Fibroblast of upper back skin (primary cell): ENCODE measurements at places on chromosomes 4 and X.

- DNase-seq, result peak; percentile 68
Observed at GRCh38 chrX:115330498-115331168, 41.1 kb downstream of the LUZP4 start.

DNA sequence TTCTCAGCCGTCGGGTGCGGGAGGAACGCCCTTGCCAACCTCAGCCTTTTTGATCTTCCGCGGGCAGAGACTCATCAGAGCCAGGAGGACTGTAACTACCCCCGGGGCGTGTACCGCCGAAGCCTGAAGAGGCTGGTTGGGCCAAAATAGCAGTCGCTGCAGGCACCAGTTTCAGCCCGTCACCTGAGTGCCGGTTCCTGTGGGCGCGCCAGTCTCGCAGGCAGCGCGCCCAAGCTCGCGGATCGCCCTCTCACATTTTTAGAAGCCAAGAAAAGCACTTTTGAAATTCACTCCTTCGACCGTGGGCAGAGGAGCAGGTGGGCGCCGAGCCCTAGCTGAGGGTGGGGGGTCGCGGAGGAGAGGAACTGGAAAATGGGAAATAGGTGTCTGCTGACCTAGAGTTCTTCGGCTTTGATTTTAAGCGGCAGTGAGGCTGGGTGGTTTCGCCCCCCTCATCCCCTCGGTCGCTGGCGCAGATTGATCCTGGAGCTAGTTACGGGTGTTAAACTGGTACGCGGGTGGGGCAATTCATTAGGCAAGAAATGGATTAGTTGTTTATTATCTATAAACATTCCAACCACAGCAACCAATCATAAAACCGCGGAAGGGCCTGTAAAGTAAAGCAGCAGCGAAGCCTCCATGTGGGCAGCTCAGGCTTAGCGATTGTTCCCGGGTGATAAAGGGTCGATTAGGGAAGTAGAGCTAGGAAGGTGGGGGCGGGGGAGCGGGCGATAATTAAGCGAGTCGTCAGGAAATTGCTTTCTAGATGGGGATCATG lies 69.2 kb downstream of the FBXO8 start:
- no peak for DNase-seq

GRCh38 chr4:148196164-148196563 lies 246.1 kb downstream of the NR3C2 start:
- DNase-seq, result no peak

DNA sequence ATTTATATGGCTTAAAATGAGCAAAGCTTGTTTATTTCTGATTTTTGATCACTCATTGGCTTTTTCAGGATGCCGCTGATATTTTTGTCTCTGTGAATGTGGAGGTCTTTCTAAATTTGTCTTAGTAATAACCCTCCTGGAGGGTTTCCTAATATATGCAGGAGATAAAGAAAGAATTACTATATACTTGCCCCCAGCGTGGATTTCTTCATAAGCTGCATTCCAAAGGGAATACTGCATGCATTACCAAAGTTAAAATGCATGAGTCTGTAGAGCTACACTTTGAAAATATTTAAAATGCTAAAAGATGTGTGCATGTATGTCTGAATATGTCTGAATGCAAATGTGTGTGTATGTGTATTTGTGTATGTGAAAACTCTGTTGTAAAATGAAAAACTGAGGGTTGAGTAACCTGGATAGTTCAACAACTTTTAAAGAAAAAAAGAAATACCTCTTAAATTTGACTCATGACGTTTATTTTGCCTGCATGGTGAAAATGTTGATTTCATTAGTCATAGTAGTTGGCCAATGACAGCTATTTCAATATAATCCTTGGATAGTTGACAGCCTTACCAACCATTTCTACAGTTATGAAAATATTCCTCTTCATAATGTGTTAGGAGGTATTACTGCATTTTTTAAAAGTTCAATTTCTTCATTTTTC lies 113.2 kb upstream of the ZNF827 start:
- peak; percentile 89 for DNase-seq

- no peak for DNase-seq
Observed at GRCh38 chr4:89837993-89838390, 1.0 kb upstream of the SNCA start.

- no peak for DNase-seq
Observed at GRCh38 chrX:2714551-2714950, 23.5 kb downstream of the CD99 start.

DNA sequence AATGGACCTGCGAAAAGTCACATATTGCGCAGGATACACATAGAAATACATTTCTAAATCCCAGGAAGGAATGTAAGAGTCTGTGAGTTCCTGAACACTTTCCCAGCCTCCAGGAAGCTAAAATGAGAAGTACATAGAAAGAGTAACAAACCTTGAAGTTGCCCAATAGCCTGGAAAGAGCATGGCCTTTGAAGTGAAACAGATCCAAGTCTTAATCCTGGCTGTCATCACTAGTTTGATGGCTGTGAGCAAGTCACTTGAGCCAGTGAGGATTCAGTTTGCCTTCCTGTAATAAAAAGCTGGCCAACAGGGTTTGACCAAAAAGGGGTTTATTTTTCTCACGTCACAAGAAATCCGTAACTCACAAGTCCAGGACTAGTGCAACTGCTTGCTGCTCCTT lies 69.8 kb downstream of the ARHGEF38 start:
- peak; percentile 42 for DNase-seq

DNA sequence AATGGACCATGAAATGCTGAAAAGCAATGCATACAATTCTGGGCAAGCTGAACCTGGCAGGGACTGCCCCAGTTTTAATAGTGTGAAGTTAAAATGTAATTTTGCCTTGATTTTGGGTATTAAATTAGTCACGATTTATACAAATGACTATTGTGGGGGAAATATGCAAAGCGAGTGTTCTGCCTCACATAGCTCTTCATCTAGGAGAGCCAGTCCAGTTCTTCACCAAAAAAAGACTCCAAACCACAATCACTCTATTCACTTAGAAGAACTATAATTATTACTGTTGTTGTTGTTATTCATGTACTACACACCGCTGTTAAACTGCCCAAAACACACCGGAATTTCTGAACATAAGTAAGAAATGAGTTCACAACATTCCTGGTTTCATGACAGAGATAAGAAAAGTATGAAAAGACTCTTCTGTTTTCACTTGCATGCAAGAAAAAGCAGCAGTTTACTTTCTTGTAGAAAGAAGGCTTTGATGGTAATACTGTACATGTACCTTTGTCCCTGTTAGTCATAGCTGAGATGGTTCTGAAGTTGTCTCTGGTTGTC lies 101.9 kb downstream of the QRFPR start:
- peak; percentile 13 for DNase-seq

- peak; percentile 63 for DNase-seq
Observed at GRCh38 chrX:22135994-22136684, 104.0 kb downstream of the PHEX start.

DNA sequence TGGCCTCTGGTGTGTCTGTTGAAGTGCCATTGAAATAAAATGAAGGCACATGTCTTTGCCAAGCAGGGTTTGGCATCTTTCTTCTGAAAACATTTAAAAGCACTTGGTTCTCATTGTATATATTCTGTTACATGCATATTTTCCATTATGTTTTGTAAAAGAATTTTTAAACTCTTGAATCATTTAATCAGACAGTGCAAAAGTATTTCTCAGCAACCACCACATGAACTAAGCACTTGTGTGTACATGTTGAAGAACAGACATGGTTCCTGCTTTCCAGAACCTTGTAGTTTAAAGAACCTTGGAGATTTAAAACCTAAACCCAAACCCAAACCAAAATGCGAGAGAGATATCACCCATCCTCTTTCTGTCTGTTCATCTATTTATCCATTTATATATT lies 220.3 kb upstream of the GIMD1 start:
- DNase-seq, result no peak

- peak; percentile 26 for DNase-seq
Observed at GRCh38 chr4:16977081-16977480, 78.6 kb upstream of the LDB2 start.

DNA sequence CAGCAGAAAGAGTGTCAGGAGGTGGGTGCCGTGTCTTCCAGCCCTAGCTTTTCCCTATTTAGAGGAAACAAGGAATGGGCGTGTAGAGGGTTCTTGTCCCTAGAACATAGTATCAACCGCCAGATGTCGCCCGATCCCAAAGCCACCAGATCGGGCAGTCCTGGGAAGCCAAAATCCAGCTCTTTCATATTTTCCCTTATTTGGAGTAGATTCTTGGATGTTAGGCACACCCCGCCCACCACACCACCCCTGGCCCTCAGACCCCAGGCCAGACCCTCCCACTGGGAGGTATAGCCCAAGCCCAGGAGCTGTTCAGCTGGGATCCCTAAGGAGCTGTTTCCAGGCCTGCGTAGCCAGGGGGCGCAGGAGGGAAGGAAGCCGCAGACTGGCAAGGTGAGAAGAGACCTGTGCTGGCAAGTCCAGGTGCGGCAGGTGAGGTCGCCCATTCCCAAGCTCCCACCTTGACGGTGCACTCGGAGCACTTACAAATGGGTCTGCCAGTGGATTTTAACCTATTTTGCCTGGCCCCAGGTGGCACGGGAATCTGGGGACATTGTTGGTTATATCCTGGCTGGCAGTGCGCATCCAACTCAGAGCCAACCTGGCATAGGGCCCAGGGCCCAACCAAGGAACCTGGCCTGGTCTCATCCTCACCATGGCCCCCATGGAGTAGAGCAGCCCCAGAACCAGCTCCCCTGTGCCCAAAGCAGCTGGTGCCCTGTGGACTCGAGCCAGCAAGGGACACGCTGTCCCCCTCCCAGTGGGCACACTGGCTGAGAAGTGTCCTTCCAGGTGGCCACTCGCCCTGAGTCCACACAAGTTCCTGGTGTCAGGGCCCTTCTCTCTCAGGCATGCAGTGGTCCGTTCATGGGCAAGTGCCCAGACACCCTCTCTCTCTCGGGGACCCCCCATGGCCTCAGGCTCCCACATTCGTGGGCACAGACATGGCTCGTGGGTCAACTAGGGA lies 811 bp downstream of the FLNA start:
- peak; percentile 90 for DNase-seq

- peak; percentile 10 for DNase-seq
Observed at GRCh38 chrX:41556958-41557357, 109.8 kb downstream of the NYX start.
